NCI-H1694 treated with DMSO at 0.1 percent for 48 hours (cell line): ENCODE measurements at places on chromosomes 13 and 19.

GRCh38 chr13:113877149-113877990 is 13.5 kb upstream of the GAS6 start:
- DNase-seq: no peak

DNA sequence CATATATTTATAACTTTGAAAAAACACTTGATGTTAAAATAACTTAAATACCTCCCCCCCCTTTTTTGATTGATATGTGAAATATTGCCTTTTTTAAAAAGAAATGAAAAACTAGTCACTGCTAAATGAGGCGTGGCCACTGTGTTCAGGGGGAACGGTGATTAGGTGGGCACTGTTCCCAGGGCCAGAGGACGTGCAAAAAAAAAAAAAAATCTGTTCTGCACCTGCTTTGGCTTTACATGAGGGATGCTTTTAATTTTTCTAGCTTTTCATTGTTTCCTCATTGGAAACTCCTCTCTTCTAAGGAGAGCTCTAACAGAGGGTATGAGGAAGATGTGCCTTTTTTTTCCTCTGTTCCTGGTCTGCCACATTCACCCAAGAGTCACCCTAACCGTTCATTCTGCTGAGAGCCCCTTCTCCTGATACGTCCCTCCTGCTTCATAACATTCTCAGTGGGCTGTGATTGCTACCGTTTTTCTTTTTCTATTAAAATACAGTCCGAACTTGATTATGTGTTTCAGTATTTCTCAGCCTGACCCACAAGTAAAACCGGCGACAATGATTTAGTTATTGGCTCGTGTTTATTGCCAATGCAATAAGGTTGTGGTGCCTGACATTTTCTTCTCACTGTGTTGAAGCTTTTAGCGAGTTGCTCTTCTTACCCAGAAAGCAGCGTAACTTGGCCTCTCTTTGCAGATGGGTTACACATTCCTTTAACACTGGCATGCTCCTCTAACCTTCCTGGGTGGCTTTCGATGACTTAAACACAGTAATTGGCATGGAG is 64.8 kb upstream of the ZNF536 start:
- DNase-seq: no peak

DNA sequence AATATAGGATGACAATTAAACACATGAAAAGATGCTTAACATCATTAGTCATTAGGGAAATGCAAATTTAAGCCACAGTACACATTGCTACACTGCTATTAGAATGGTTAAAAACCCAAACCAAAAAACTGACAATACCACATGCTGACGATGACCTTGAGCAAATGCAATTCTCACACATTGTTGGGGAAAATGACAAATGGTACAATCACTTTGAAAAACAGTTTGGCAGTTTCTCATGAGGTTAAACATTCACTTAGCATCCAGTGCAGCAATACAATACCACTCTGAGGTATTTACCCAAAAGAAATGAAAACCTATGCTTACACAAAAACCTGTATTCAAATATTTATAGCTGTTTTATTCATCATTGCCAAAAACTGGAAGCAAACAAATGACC is 11.3 kb downstream of the FLT3 start:
- no peak for DNase-seq

DNA sequence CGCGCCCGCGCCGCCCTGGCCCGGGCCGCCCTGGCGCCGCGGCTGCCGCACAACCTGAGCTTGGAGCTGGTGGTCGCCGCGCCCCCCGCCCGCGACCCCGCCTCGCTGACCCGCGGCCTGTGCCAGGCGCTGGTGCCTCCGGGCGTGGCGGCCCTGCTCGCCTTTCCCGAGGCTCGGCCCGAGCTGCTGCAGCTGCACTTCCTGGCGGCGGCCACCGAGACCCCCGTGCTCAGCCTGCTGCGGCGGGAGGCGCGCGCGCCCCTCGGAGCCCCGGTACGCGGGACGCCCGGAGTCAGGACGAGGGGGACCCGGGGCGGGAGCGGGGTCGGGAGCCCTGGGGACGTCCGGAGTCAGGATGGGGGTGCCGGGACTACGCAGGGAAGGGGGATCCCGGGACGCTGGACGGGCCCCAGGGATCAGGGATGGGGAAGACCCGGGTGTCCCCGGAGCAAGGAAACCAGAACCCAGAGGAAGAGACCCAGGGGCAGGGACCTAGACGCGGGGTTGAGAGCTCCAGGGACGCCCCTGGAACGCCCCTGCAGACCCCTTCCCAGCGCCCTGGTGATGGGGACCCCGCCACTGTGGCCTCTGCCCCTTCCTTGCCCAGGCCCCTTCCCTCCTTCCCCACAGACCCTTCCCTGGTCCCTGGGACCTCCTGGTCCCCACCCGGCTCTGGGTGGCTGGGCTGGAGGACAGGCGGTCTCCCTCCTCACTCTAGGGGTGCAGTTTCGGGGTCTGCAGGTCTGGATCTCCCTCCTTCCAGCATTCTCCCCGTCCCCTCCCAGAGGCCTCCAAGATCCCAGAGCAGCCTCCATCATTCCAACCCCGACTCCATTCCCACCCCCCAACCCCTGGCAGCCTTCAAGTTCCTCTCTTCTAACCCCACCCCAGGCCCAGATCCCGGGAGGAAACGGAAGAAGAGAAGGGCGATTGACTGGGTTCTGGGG is 645 bp downstream of the GRIN3B start:
- no peak for DNase-seq

DNA sequence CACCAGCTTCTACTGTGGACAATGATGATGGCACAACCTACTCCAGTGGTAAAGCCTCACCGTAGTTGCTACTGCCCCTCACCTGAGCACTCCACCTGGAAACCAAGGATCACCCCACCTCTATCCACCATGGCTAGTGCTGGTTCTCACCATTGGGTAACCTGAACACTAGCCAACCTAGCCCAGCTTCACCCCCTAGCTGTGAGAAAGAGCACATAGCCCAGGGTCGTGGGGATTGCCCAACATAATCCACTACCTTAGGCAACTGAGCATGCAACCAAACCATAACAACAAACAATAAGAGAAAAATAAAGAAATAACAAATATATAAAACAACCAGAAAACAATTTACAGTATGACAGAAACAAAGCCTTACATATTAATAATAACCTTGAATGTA is 560.1 kb downstream of the DIAPH3 start:
- no peak for DNase-seq

DNA sequence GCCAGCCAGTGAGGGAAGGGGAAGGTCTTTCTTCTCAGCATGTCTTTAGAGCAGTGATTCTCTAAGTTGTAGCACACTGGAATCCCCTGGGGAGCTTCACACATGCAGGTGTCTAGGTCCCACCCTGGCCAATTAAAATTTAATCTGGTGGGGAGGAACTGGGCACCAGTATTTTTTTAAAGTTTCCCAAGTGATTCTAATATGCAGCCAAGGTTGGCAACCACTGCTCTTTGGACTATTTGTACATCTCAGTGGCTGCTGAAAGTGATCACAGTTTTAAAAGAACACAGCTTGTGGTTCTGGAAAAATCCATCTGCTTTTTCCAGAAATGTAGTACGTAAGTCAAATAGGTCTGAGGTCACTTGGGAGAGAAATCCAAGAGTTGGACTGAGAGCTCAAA is 10.7 kb upstream of the KATNAL1 start:
- DNase-seq: no peak

GRCh38 chr13:105083992-105084391 is 1451.5 kb downstream of the EFNB2 start:
- peak; percentile 38 for DNase-seq

DNA sequence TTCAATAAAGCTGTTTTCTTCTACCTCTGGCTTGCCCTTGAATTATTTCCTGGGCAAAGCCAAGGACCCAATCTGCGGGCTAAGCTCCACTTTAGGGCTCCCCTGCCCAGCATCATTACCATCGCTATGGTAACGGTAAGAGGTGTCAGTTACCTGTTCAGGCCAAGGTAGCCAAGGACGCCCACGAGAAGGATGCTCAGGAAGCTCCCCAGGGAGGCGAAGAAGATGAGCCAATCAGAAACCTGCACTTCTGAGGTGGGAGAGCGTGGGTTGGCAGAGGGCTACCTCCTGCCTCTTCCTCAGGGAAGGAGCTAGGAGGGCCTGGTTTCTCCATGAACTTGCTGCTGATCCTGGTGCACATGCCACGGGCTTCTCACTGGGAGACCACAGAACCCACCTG is 24.7 kb downstream of the IL12RB1 start:
- no peak for DNase-seq

DNA sequence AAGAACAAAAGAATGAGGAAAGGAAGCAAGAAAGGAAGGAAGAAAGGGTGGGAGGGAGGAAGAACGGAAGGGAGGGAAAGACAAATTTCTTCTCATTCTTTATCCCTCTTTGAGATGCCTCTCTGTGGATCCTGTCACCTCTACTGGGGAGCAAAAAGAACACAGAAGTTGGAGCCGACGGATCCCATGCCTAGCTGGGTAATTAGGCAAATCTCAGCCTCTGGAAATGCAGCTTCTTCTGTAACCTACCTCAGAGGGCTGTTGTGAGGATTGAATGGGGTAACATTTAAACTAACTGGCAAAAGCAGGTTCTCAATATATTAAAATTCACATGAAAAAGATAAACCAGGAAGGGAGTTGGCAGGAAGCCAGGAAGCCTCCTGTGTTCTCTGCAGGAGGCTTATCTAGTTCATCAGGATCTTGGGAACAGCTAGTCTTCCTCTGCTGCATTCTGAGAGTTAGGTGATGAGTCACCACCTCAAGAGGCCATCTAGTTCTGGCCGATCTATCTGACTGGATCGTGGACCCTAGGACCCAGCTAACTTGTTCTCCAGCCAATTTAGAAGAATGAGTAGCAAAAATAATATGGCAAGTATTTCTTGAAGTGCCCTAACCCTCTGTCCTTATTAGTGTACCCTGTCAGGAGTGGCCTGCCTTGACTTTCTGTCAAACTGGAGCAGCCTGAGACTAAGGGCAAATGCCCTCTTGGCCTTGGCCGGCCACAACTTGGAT is 15.2 kb upstream of the CPB2 start:
- no peak for DNase-seq

DNA sequence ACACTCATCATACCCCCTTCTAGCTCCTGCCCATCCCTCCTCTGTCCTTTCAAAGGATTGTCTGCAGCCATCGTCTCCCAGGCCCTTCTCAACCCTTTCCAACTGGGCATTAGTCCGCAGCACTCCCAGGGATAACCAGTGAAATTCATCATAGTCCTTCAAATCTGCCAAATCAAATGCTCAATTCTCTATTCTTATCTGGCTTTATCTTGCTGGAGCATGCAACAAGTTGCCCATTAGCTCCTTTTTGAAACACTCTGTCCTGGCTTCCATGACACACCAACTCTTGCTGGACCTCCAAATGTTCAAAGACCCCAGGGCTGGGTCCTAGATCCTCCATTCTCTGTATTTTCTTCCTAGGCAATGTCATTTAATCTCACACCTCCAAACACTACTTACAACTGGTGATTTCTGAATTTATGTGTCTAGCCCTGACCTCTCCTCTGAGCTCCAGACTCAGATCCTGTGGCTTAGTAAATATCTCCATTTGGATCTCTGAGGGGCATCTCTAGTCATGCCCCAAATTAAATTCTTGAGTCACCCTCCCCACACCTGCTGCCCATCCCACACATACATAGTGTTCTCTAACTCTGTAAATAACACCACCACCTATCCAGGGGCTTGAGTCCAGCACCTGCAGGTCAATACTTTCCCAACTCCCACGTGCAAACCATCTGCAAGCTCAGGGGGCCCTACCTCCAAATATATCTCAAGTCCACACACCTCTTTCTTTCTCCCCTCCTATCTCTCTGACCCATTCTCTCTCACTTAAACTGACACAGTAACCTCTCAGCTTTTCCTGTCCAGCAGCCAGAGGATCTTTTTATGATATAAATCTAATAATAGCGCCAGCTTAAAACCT is 9.1 kb upstream of the ANKRD10 start:
- DNase-seq: no peak

DNA sequence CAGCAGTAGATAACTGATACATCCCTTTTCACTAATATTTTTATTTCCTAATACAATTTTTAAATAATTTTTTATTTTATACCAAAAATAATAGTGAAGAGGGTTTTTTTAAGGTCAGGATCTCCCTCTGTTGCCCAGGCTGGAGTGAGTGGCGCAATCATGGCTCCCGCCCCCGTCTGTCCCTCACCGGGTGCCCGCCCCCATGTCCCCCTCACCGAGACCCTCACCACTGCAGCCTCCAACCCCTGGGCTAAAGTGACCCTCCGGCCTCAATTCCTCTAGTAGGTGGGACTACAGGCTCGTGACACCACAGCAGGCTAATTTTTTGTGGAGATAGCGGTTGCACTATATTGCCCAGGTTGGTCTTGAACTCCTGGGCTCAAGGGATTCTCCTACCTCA is 17.8 kb upstream of the ZNF846 start:
- DNase-seq: no peak

DNA sequence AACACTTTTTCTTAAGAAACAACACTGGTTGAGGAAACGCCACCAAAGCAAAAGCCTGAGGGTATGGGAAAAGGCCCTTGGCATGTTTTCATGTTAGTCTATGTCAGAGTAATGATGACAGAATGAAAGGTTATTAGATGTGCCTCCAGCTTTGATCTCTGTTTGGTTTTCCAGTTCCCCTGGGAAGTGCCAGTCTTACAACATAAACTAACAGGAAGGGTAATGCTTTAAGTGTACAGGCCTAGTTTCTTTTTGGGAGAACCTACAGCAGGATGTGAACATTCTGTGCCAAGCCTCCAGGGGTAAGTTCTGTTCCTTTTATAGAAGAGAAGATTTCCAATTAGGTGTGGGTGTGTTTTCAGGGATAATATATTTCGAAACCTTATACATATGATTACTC is 121.7 kb downstream of the FNDC3A start:
- no peak for DNase-seq

DNA sequence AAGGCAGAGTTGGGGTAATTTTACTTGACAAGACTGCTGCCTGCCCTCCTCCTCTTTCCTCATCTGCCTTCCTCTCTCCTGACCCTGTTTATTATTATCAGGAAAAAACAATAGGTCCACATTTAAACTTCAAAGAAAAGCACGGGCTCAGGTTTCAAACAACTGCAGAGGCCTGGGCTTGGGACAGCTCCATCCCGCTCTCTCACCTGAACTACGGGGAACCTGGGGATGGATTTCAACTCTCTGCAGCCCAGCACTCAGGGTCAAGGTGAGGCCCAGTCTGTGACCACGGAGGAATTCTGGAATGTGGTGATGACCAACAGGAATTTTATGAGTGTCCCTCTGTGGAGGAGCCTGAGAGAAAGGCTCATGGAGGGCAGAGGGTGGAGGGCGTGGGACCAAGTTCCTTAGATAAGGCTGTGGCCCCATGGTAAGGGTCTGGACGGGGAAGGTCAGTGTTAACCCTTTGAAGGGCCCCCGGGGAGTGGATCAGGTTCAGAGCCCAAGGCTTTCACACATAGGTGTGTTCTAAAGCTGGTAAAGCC is 220.8 kb upstream of the MAB21L1 start:
- no peak for DNase-seq

- DNase-seq: peak; percentile 36
These were observed 96.6 kb downstream of the TEX26 start for GRCh38 chr13:31029102-31029501.

GRCh38 chr19:3359919-3360420 is 6.4 kb upstream of the NFIC start:
- no peak for DNase-seq

DNA sequence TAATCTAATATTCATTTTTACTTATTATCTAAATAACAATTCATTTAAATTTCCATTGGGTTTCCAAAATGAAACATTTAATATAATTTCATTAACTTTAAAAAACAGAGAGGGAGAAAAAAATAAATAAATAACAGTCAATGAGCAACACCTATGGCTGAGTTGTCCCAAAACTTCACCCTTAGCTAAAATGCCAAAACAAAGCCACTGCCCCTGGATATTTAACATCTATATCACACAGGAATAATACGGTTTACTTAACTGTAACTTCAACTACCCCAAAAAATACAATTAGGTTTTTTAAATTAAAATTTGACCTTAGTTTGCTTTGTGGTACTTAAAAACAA is 541 bp downstream of the ELF1 start:
- DNase-seq: no peak

GRCh38 chr13:104251931-104252330 is 1185.7 kb upstream of the SLC10A2 start:
- no peak for DNase-seq
